ENCODE measurements at places on chromosomes 3 and 15.

DNA sequence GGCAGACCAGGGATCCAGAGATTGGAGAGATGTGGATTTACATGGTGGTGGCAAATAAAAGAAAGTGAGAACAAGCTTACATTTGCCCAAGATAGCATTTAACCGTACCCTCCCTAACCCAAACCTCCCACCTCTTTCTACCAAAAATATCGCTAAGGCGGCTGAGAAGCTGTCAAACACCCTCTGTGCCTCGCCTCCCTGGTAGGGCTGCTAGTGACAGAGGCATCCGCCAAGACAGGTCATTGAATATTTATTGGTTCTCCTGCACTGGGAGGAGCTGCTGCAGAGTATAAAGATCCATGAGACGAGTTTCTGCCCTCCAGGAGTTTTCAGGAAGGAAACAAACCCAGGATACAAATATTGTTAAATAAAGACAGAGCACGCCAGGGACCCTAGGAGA, 107.3 kb upstream of the TMC3 start:
- no peak for DNase-seq

DNA sequence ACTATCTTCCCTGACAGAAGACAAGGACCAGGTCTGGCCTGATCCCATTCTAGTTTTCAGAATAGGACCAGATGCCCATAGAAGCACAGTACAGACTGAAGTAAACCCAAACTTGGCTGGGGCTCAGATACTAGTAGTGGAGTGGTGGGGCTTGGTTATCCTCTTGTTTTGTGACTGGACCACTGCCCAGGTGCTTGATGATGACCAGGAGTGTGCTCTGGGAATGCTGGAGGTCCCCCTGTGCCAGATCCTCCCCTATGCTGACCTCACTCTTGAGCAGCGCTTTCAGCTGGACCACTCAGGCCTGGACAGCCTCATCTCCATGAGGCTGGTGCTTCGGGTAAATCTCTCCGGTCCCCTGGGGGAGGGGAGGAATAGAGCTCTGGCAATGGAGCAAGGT, 36.3 kb downstream of the ESYT3 start:
- no peak for DNase-seq

DNA sequence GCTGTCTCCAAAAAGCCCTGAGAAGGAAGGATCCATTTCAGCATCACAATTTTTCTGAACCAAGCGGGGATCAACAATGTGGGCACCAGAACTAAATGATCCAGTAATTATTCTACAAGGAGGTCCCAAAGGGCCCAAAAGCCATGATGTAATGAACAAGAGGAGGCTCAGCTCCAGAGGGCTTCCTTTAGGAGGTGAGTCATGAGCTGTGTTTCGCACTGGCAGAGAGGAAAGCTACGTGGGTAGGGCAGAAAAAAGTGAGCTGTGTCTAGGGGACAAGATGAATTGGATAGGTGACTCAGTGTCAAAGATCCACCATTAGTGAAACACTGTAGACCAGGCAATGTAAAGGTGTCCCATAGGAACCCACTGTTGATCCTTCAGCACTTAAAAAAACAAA, 113.4 kb downstream of the RORA start:
- DNase-seq: no peak

DNA sequence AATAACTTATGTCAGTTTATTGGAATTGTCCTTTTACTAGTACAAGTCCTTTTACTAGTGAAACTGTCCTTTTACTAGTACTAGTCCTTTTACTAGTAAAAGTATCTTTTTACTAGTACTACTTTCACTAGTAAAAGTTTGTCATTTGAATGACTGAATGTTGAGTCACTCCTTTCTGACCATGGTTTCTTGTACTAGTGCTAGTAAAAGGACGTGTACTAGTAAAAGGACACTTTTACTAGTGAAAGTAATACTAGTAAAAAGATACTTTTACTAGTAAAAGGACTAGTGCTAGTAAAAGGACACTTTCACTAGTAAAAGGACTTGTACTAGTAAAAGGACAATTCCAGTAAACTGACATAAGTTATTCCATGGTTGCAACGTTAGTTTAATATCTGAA, 96.3 kb downstream of the ZMAT3 start:
- no peak for DNase-seq

- DNase-seq: peak; percentile 95
Measured at GRCh38 chr3:99505646-99506269, 132.6 kb upstream of the COL8A1 start.

DNA sequence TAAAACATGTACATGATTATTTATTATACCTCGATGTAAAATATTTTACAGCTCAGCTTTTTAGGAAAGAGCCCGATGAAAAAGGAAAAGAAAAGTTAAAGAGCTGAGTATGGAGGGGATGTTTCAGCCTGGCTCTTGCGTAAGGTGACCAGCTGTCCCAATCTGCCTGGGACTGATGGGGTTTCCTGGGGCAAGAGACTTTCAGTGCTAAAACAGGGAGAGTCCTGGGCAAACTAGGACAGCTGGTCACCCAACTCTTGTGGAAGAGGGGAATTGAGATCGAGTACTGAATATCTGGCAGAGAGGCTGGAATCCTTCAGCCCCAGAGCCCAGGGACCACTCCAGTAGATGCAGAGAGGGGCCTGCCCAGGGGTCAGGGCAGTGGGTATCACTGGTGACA, 21.0 kb downstream of the DUOX2 start:
- DNase-seq: no peak

- peak; percentile 70 for DNase-seq
Measured at GRCh38 chr3:40116478-40117177, 192.9 kb upstream of the EIF1B start.

GRCh38 chr15:98177966-98178592, 217.6 kb downstream of the ARRDC4 start:
- DNase-seq: peak; percentile 91

DNA sequence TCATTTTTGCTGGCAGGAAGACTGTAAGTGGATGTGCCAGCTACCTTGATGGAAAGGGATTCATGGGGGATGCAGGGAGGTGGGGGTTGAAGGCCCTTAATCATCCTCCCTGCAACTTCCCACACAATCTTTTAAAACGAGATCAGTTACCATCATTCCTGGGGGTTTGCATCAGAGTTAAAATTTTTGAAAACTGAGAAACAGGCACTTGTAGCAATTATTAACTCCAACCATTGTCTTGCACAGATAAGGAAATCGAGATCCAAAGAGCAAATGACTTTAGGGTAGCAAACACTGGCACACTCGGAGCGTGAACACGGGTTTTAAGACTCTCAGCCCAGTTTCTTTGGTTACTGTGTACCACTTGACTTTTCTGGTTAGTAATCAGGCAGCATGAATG, 41.9 kb downstream of the GPD1L start:
- no peak for DNase-seq
